ENCODE measurements at places on chromosomes 13 and 19.

DNA sequence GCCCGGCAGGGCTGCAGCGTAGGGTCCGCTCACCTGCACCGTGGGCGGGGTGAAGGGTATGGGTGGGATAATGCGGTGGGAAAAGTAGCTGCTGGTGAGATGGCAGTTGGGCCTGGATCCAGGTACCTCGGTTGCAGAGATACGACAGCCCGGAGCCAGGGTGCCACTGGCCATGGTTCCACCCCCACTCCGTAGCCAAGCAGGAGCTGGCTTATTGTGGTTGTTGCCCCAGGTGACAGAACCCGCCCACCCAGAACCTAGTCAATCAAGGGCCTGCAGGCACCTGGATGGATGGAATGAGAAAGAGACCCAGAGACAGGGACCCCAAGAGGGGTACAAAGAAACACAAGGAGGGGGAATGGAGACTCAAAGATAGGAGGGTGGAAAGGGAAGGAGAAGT, 3.5 kb upstream of the LHB start:
- no peak for DNase-seq

DNA sequence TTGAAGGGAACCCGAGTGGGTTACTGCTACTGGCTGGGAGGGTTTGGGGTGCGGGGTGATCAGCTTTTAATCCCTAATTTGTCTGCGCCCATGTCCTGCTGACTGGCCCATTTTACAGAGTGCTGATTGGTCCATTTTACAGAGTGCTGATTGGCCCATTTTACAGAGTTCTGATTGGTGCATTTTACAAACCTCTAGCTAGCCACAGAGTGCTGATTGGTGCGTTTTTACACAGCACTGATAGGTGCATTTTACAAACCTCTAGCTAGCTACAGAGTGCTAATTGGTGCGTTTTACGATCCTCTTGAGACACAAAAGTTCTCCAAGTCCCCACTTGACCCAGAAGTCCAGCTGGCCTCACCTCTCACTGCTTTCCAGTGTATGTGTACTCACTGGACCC, 43.2 kb downstream of the MTMR6 start:
- DNase-seq, result no peak

DNA sequence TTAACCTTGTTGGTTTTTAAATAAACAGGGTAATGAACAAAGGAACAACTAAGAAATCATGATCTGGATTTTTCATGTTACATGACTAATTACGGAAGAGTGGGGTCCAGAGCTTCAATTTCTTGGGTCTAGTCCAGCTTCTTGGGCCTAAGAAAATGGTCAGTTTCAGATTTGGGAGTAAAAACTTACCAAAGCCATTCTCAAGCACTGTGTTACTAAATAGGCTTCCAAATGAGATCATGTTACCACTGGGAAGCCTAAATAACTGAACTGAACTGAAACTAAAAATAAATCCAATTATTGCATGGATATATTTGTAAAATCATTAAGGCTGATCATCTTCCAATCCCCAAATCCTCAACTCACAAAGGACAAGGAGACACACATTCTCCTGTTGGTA, 13.9 kb downstream of the TBC1D4 start:
- no peak for DNase-seq

DNA sequence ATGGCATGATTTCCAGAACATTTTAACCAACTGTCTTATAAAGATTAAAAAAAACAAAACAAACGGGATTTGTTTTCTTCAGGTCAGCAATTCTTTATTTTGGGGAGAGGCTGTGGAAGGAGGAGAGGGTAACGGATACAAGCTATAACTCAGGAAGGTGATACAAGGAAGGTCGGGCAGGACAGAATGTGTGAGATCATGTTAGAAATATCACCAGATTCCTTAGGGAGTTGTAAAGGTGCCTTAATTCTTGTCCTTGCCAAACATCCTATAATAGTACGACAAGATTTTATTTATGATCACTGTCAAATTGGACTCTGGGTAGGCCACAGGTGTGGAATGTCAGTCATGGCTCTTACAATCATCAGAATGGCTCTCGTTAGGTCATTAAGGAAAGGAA, 503.1 kb downstream of the DIAPH3 start:
- DNase-seq, result no peak

- no peak for DNase-seq
These were observed 1396.1 kb upstream of the MIR17HG start for GRCh38 chr13:89951341-89951740.

DNA sequence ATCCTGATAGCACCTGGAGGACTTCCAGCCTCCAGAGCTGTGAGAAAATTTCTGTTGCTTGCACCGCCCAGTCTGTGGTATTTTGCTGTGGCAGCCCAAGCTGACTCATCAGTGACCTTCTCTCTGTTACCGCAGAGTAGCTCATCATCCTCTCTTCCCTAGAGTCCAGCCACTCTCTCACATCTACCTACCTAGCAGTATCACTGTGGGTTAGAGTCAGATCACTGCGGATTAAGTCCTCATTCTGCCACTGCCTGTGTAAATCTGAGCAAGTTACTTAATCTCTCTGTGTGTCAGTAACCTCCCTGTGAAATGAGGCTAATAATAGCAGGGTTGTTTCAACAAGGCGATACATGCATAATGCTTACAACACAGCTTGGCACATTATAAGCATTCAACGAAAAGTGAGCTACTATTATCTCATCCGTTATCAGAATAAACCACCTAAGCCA, 40.3 kb upstream of the USPL1 start:
- no peak for DNase-seq

- DNase-seq, result no peak
These were observed 686.4 kb downstream of the PCDH9 start for GRCh38 chr13:66543780-66544179.
